CD14-positive monocyte (primary cell): ENCODE measurements at places on chromosomes 3 and 15.

GRCh38 chr3:139100821-139101220 is 56.1 kb upstream of the PRR23C start:
- DNase-seq: no peak

DNA sequence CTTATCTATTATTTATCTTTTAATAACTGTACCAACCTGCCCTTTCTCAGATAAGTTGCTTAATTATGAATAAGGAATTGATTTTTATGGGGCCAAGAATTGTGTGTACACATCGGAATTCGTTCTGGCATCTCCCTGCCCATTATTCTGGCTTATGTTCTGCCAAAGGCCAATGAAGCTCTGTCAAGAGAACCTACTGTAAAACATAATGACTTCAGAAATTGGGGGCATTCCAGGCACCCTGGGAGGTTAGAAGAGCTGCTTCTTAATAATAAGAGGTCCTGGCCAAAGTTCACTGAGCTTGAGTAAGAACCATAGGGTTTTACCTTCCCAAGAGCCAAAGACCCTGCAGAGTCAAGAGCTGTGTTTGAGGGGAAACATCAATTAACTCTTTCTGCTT is 261.7 kb downstream of the SLC9A9 start:
- no peak for DNase-seq

DNA sequence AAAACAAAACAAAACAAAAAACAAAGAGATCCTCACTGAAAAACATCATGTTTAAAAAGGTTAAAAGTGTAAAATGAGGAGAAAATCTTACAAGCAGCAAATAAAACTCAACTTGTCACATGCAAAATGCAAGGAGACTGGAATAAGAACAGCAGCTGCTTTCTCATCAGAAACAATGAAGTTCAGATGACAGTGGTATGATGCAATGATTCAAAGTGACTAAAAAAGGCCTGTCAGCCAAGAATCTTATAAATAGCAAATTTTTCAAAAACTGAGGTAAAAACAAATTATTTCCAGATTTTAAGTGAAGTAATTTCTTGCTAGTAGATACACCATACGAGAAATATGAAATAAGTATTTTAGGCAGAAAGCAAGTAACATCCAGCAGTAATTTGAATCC is 68.6 kb upstream of the EPHA3 start:
- no peak for DNase-seq

DNA sequence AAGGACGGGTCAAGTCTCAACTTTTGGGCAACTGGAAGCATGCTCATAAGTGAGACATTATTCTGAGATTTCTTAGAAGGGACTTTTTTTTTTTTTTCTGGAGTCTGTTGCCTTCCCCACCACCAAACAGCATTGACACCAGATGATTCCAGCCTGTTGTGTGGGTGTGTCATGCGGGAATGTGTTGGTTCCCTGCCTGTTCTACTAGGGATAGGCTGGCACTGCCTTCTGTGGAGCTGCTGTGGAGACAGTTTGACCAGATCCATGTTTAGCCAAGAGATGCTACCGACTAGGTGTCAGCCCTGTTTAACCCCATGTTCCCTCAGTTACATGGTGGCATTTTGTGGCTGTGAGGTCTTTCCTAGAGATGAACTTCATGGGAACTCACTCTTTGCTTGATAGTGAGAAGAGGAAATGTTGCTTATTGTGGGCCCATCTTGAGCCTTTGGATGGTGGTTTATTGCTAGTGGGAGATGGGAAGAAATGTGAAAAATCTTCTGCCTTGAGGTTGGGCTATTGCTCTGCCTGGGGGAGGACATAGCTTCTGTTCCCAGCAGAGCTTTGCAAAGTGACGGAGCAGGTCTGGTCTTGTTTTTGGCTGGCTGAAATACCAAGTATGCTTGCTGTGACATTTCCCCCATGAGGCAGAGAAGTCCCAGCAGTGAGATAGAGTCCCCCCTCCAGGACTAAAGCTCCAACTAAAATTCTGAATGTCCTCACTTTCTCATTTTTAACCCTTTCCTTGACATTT is 31.3 kb downstream of the TRAK1 start:
- no peak for DNase-seq

- DNase-seq: peak; percentile 11
Observed at GRCh38 chr3:155065537-155065936, 14.6 kb upstream of the MME start.

DNA sequence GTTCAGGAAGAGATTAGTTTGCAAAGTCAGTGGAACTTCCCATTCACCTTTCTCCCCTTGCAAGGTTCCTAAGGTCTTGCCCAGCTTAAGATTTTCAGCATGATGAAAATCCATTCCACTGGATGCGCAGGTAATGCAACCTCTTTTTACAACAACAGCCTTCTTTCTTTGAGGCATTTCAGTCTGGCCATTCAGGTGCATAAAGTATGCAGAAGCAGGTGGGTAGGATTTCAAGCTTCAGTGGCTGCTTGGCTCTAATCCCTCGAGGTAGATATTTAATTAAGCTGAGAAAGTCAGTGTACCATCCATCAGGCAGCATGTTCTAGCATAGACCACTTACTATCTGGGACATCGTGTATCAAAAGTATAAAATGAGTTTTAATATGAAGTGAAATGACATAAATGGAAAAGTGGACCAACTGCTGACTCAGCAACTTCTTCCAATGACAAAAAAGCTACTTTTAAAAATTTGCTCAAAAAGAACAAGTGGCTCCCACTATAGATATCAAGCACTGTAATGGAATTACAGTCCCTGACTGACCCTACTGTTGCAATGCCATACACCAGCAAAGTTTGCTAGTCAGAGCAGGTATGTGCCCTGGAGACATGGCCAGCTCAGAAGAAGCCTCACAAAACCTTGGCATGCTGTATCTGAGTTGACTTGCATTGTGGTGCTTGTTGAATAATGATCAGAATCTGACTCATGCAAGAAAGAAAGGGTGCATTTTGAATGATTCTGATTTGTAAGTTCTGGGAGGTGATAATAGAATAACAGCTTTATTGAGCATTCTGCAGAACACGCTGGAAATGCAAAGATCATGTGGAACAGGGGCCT is 459.9 kb upstream of the MCTP2 start:
- no peak for DNase-seq

DNA sequence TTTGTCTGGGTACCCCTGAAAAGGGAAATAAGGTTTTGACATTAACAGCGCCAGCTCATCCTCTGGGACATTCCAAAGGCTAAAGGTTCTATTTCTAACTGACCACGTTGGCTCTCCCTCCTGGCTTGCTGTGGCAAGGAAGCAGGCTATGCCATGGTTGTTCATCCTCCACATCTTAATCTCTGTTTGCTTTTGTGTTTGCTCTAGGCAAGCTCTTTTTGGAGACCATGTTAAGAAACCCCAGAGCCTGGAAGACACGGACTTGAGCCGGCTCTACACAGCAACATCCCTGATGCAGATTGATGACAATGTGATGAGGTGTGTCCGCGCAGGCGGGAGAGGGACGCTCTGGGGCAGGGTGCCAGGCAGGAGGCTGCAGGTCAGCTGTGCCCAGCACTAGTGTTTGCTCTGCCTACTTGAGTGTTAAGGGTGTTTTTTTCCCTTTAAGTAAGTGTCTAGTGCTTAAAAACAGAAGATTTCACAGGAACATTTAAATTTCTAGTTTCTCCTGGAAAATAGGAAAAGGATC is 33.3 kb downstream of the RLBP1 start:
- DNase-seq: no peak

DNA sequence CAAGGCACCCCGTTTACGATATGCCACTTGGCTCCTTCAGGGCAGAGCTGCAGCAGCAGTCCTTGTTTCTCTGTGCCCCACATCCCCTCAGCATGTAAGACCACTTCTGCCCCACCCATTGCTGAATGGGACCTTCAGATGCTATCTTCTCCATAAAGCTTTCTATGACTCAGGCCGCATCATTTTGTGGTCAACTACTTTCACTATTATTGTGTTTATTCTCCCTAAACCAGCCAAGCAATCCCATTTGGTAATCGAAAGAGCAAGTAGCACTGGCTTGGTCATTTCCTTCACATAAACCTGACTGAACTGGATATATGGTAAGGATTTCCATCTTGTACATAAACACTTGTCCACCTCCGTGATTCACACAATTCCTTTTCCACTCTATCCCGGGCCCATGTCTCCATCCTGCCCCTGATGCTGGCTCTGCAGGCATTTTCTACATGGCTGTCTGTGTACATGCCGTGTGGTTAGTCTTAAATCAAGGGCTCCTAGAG is 25.7 kb downstream of the LIPC start:
- peak; percentile 67 for DNase-seq

- DNase-seq: no peak
Observed at GRCh38 chr3:135918600-135918999, 46.9 kb upstream of the PPP2R3A start.

DNA sequence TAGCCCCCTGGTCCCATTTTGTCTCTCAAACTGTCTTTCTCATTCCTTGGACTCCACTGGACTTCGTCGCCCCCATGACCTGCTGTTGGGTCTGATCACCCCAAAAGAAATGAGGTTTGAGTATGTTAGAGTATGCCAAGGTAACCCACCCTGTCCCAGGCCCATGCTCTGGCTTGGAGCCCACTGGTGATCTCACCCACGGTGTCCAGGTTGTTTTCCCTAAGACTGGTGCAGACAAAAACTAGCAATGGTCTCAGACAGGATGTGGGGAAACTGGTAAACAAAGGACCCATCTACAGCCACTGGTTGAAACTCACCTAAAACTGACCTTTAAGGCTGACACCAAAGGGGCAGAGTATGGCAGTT is 38.9 kb downstream of the EFCAB12 start:
- DNase-seq: no peak

GRCh38 chr3:113501597-113501996 is 13.4 kb downstream of the SPICE1 start:
- no peak for DNase-seq

- DNase-seq: no peak
Observed at GRCh38 chr3:109994853-109995252, 657.5 kb upstream of the DPPA4 start.

GRCh38 chr15:85943791-85944190 is 135.9 kb upstream of the AGBL1 start:
- DNase-seq: no peak

DNA sequence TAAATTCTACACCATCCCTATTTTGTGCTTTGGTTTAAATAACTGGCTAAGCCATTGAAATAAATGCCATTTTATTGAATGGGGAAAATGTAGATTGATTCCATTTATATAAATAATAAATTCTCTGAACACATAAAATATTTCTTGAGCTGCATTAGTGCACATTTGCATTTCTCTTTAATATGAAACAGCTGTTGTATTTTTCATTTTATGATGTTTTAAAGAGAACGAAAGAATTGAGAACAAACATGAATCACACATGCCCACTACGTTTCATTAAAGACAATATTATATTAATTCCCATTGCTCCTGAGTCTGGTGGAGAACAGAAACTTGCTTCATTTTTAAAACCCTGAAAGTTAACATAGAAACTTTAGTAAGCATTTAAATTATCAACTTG is 235.7 kb upstream of the CFAP20DC start:
- DNase-seq: no peak

- DNase-seq: no peak
Observed at GRCh38 chr15:94586099-94586498, 354.7 kb downstream of the MCTP2 start.

- no peak for DNase-seq
Observed at GRCh38 chr15:78950902-78951840, 6.3 kb upstream of the CTSH start.

- no peak for DNase-seq
Observed at GRCh38 chr3:97417-98258, 98.9 kb upstream of the CHL1 start.

DNA sequence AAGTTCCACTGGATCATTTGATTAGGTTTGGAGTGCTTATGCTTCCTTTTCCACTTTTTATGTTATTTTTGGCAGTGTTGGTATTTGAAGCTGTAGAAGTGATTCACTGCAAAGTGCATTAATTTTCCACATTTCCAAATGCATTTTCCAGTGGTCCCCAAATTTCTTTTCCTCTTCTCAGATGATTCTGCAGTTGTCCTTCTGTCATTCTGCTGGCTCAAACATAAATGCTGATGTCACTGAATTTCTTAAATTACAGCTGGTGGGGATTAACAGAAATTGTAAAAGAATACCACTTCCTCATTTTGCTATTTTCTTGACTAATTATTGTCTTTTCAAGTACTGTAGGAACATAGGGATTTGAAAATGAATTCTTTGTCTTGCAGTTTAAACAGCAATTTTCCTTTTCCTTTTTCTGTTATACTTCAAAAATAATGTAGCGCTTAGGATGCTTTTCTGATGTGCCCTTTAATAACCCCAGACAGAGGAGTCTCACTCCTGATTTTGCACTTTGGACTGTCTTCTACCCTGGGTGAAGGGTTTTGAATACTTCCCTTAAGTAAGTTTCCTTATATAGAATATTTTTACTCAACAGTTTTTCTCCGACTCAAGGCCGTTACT is 25.0 kb downstream of the MITF start:
- peak; percentile 46 for DNase-seq

DNA sequence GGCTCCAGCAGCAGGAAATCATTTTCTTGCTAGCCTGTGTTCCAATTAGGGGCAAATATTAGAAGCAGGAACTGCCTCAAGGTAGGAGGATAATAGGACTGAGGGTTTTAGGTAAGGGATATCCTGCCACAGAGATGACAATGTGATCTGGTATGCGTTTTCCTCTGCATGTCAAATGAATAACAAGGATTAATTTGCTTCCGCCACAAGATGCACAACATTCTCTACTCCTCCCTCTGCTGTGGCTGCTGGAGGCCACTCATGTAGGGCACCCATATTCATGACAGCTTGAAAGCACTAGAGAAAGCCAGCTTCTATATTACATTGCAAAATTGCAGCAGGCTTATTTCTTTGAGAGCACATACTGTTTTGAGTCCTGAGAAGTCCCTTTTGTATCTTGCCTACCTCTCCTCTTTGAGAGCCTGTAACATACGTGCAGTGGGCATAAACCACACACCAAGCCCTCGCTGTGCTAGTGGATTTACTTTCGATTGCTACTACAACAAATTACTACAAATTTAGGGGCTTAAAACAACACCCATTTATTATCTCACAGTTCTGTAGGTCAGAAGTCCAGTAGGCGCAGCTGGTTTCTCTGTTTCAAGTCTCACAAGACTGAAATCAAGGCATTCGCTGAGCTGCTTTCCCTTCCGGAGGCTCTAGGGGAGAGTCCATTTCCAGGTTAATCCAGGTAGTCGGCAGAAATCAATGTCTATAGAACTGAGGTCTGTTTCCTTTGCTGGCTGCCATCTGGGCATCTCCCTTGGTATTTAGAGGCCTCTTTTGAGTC is 5.9 kb upstream of the CD47 start:
- DNase-seq: no peak

DNA sequence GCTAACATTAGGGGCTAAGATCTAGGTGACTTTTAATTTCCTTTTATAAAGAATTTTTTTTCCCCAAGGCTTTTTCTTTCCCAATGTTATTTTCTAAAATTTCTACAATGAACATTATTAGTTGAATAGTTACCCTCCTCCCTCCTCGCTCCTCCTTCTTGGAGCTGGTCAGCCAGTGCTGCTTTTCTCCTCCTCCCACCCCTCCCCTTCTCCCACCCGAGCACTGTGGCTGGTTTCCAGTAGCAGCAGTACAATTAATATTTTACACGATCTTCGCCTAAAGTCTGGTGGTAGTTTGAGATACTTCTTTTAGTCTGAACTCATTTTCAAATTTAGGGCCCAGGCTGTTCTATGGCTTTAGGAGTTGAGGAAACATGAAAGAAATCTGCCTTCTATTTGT is 41.6 kb downstream of the EEFSEC start:
- no peak for DNase-seq

- DNase-seq: no peak
Observed at GRCh38 chr3:51928438-51928837, 13.3 kb downstream of the RRP9 start.

- DNase-seq: no peak
Observed at GRCh38 chr3:60810881-60811280, 440.4 kb downstream of the FHIT start.

GRCh38 chr3:105367406-105368213 is 901 bp downstream of the ALCAM start:
- peak; percentile 94 for DNase-seq
